Suprapubic skin (tissue), 4 donors: ENCODE measurements at places on chromosomes 5 and 9. TPM values are rescaled to one million over a fixed set of nuclear protein-coding genes. Genes with fewer than 3 reads are reported as not detected.
A peak's percentile ranks its signal among the peaks of the same experiment; 100 is the strongest.

DNA sequence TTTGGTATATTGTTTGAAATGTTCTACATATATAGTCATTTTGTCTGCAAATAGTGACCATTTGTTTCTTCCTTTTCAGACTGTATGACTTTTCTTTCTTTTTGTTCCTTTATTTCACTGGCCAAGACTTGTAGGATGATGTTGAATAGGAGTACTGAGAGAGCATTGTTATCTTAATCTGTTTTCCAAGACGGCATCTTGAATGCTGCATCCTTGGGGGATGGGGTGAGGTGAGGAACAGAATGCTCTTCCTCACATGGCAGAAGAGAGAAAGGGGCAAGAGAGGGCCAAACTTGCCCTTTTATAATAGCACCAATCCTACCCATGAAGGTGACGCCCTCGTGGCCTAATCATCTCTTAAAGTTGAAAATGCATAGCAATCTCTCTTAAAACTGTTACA is 3.7 kb upstream of the ZNF510 start:
- no peak for DNase-seq
- H3K36me3 ChIP-seq, result no peaks in the 10 kb centered on the region
- no peak overlapping the region for H3K4me3 ChIP-seq
- H3K27me3 ChIP-seq, result no peaks in the 10 kb centered on the region
- peaks cover 11% of the 10 kb centered on the region for H3K4me1 ChIP-seq

DNA sequence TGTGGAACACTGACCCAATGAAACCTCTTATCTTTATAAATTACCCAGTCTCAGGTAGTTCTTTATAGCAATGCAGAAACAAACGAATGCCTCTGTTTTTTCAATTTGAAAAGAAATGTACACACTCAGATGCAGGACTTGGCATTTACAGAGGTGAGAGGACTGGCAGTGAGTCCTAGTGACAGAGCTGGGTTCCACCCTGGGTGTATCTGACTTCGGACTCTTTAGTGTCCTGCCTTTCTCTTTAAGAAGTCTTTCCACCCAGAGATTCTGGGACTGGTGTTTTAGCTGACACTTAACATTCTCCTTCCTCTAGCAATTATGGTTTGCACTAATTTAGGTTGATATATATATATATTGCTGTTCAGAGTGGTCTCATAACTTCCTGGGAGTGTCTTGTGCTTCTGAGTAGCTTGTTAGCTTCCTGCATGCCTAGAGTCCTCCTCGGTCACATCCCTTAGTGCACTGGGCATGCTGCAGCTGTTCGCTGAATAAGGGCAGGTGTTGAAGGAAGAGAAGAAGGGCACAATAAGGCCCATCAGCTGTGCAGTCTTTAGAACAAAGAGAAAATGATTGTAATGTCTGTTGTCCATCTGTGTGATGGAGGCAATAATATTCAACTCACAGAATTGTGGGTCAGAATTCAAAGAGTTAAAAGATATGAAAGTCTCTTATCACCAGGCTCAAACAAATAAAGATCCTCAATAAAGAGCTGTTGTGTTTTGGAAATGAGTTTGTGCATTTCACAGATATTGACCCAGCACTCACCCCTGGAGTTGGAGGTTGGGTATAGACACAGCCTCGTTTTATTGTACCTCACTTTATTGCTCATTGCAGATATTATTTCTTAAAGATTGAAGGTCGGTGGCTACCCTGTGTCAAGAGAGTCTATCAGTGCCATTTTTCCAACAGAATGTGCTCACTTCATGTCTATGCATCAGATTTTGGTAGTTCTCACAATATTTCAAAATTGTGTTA is 187.1 kb downstream of the TRIM32 start:
- H3K27me3 ChIP-seq, result no peaks in the 10 kb centered on the region
- H3K27ac ChIP-seq, result no peak overlapping the region
- no peaks in the 10 kb centered on the region for H3K36me3 ChIP-seq
- no peaks in the 10 kb centered on the region for H3K4me1 ChIP-seq

DNA sequence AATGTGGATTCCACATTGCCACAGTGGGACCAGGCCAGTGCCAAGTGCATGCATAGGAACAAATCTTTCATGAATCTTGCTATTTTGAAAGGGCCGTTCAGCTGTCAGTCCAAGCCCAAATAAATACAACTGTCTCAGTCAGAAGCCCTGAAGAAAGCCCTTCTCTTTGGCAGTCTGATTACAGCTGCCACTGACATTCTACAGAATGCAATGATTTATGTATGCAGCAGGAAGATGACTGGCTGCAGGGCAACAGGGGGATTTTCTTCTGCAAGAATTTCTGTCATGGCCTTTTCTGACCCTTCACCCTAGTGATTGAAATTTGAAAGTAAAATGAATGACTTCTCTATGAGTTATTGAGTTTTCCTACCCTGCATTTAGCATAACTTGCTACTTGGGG is 86.7 kb upstream of the FER start:
- H3K27me3 ChIP-seq, result no peaks in the 10 kb centered on the region
- no peak overlapping the region for H3K4me3 ChIP-seq
- H3K36me3 ChIP-seq, result no peaks in the 10 kb centered on the region
- no peak overlapping the region for H3K27ac ChIP-seq

DNA sequence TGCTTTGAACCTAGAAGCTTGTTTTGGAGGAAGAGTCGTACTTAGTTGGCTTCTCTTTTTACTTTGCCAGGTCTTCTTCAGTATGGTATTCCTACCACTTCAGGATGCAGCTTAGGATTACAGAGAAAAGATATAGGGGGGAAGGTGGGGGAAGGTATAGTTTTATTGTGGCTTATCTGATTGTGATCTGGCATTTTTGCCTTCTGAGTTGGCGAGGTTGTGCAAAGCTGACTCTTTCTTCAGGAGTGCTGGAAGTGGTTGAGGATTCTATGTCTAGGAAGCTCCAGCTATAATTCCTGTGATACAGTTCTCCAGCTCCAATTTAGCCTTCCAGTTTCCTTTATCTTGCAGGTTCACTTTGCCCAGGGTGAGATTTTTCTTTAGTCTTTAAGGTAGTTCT is 7.0 kb downstream of the CDC42SE2 start:
- H3K4me3 ChIP-seq, result no peak overlapping the region

DNA sequence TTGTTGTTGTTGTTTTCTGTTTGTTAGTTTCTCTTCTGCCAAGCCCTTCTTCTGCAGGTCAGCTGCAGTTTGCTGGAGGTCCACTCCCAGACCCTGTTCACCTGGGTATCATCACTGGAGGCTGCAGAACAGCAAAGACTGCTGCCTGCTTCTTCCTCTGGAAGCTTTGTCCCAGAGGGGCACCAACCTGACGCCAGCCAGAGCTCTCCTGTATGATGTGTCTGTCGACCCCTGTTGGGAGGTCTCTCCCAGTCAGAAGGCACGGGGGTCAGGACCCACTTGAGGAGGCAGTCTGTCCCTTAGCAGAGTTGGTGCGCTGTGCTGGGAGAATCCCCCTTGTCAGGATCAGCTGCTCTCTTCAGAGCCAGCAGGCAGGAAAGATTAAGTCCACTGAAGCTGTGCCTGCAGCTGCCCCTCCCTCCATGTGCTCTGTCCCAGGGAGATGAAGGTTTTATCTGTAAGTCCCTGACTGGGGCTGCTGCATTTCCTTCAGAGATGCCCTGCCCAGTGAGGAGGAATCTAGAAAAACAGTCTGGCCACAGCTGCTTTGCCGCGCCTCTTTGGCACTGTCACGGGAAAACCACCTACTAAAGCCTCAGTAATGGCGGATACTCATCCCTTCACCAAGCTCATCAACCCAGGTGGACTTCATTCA is 299.2 kb downstream of the EDIL3 start:
- H3K27me3 ChIP-seq, result no peaks in the 10 kb centered on the region
- H3K27ac ChIP-seq, result no peak overlapping the region
- DNase-seq, result no peak
- no peaks in the 10 kb centered on the region for H3K36me3 ChIP-seq
- H3K4me3 ChIP-seq, result no peak overlapping the region
- no peaks in the 10 kb centered on the region for H3K4me1 ChIP-seq

DNA sequence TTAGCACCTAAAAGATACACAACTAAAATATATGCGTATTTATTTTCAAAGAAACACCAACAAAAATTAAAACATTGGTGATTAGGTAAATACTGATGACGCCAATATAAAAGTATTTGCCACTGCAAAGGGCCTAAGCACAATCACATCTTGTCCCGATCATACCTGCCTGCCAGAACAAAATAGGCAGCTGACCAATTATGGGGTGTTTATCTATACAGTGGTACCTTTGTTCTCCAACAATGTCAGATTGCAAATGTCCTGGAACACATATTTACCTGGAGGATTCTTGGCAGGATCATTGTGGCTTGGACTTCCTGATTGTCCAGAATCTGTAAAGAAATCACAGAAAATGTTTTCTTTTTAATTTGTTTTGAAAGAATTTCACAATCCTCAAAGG is 134.5 kb downstream of the NFIB start:
- peaks cover 44% of the 10 kb centered on the region for H3K4me1 ChIP-seq
- peak overlapping the region; percentile 71 for H3K27ac ChIP-seq
- no peaks in the 10 kb centered on the region for H3K27me3 ChIP-seq
- H3K4me3 ChIP-seq, result no peak overlapping the region
- H3K36me3 ChIP-seq, result no peaks in the 10 kb centered on the region
- DNase-seq, result no peak

- no peak overlapping the region for H3K4me3 ChIP-seq
- no peak for DNase-seq
- no peaks in the 10 kb centered on the region for H3K36me3 ChIP-seq
- peaks cover 16% of the 10 kb centered on the region for H3K4me1 ChIP-seq
Measured at GRCh38 chr9:97766610-97767009, 69.5 kb upstream of the XPA start.

ZNF366 gene
- 0.62 TPM for total RNA-seq

ZNF346 gene
- total RNA-seq, result 16.9 TPM

DNA sequence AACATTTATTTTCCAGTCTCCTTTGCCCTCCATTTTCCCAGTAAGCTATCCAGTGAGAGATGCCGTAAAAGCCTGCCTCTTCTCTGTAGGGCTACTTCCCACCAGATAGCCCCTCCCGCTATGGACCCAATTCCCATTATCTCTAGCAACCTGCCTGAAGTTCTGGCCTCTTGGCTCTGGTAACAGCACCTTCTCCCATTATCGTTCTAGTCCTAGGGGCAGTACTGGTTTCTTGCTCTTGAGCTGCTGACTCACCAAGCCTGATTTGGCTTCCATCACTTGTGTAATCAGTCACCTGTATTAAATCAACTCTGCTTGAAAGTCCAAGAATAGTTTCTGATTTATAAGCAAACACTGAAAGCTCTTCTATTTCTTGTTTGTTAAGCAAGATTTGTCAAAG is 42.8 kb upstream of the PARP8 start:
- no peaks in the 10 kb centered on the region for H3K36me3 ChIP-seq
- H3K4me1 ChIP-seq, result no peaks in the 10 kb centered on the region
- DNase-seq, result no peak
- H3K27ac ChIP-seq, result no peak overlapping the region
- H3K4me3 ChIP-seq, result no peak overlapping the region
- no peaks in the 10 kb centered on the region for H3K27me3 ChIP-seq

FAM153A gene
- 8.2 TPM for total RNA-seq

GRCh38 chr5:179288809-179289185 is 56.5 kb downstream of the ADAMTS2 start:
- no peak overlapping the region for H3K27ac ChIP-seq
- no peaks in the 10 kb centered on the region for H3K36me3 ChIP-seq
- peaks cover 5% of the 10 kb centered on the region for H3K4me1 ChIP-seq
- no peak overlapping the region for H3K4me3 ChIP-seq
- H3K27me3 ChIP-seq, result no peaks in the 10 kb centered on the region
- DNase-seq, result peak; percentile 76

DNA sequence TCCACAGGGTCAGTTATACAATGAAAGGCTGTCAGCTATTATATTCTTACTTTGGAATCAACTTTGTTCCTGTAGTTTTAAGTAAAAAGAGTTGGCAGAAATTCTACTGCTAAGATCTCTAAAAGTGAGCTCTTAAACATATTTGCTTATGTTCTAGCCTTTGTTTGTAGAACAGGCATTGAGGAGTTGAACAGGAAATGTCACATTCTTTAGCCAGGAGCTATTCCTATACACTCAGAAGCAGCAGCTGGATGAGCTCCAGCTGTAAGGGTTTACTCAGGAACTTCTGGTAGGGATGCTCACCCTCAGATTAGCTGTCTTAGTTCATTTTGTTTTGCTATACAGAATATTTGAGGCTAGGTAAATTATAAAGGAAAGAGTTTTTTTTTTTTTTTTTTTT is 22.4 kb upstream of the SPINK14 start:
- H3K27ac ChIP-seq, result no peak overlapping the region
- no peak for DNase-seq
- H3K4me1 ChIP-seq, result no peaks in the 10 kb centered on the region

DNA sequence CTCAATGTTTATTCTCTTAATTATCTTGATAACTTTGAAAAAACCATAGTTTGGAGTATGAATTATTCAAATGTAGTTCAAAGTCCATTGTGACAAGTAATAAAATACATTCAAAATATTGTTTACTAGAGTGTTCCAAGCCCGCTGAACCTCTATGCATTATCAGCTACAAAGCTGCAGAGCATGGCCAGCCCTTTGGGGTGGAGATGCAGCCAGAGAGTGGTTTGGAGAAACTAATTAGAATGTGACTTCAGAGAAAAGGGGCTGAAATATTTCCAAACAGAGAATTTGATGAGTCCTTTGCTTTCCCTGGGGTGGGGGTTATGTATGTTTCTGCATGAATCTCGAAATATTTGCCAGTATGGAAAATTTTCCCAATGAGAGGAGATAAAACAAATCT is 211.3 kb downstream of the NTRK2 start:
- no peak overlapping the region for H3K4me3 ChIP-seq
- H3K4me1 ChIP-seq, result no peaks in the 10 kb centered on the region
- DNase-seq, result no peak
- no peaks in the 10 kb centered on the region for H3K36me3 ChIP-seq

CDKN2B-AS1 gene
- not detected for total RNA-seq

GRCh38 chr5:177545487-177546257 is 8.7 kb downstream of the FAM193B start:
- DNase-seq, result peak; percentile 87
- peaks cover 65% of the 10 kb centered on the region for H3K4me1 ChIP-seq
- peak overlapping the region; percentile 86 for H3K27ac ChIP-seq
- no peaks in the 10 kb centered on the region for H3K27me3 ChIP-seq
- no peaks in the 10 kb centered on the region for H3K36me3 ChIP-seq
- H3K4me3 ChIP-seq, result no peak overlapping the region

GRCh38 chr9:79221084-79221483 is 350.7 kb upstream of the TLE4 start:
- no peaks in the 10 kb centered on the region for H3K27me3 ChIP-seq
- no peaks in the 10 kb centered on the region for H3K36me3 ChIP-seq
- DNase-seq, result no peak
- H3K4me3 ChIP-seq, result no peak overlapping the region

DNA sequence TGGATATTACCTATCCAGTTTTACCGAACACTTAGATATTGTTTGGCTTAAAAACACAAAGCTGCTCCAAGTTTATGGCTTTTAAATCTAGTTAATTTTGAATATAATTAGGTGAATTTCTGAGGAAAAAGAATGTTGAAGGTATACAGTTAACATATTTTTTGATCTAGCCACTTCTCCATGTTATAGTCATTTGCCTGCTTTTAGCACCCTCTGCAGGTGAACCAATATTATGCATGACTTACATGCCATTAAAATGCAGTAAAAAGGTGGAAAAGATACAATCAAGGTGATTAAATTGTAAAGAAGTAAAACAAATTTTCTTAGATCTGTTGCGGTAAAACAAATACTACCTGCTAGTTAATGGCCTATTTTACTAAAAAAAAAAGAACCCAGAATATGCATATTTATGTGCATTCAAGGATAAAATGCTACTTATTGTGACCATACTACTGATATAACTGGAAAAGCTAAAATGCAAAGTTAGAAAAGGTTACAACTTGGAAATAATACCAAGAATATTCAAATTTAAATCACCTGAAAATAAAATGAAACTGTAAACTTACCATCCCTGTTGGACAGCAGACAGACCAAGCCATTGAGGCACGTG is 132.1 kb downstream of the AP3B1 start:
- H3K36me3 ChIP-seq, result peaks cover 26% of the 10 kb centered on the region
- no peaks in the 10 kb centered on the region for H3K27me3 ChIP-seq
- H3K27ac ChIP-seq, result no peak overlapping the region
- H3K4me1 ChIP-seq, result no peaks in the 10 kb centered on the region
- DNase-seq, result no peak
